ENCODE measurements at places on chromosomes 7 and 10. TPM values are rescaled to one million over a fixed set of nuclear protein-coding genes. Genes with fewer than 3 reads are reported as not detected.

GRCh38 chr7:101912716-101913110 is 95.3 kb downstream of the CUX1 start:
- no peak for DNase-seq

GRCh38 chr7:93981480-93981874 is 22.7 kb downstream of the BET1 start:
- DNase-seq = no peak

The VWDE gene
- 4.6 TPM for polyA plus RNA-seq

GRCh38 chr7:143965280-143965679 is 10.6 kb downstream of the OR2F1 start:
- no peak for DNase-seq

- DNase-seq = no peak
These were observed 1.6 kb downstream of the TSPAN14 start for GRCh38 chr10:80455461-80456349.
